ENCODE measurements at places on chromosomes 16 and 17.

DNA sequence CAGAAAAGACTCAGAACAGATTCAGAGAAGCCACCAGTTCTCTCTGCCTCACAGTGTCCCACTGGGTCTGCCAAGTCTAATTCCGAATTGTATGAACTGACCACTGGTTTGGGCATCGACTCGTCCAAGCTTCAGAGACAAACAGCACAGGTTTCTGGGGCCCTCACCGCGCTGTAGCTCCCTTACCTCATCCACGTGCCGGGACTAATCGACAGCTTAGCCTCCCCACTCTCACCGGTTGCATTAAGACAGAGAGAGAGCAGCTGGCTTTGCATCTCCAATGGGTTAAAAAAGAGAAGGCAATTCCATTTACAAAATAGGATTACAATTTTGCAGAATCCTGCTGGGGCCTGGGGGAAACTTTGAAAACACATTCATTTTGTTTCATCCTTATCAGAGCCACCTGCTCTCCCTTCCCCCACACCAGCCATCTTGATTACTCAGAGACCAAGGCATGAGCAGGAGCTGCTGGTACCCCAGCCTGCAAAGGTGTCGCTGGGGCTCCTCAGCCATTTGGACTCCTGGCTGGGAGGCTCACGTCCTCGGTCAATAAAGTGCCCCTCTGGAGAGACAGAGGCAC, 95.3 kb upstream of the RPL38 start:
- no peak for DNase-seq

DNA sequence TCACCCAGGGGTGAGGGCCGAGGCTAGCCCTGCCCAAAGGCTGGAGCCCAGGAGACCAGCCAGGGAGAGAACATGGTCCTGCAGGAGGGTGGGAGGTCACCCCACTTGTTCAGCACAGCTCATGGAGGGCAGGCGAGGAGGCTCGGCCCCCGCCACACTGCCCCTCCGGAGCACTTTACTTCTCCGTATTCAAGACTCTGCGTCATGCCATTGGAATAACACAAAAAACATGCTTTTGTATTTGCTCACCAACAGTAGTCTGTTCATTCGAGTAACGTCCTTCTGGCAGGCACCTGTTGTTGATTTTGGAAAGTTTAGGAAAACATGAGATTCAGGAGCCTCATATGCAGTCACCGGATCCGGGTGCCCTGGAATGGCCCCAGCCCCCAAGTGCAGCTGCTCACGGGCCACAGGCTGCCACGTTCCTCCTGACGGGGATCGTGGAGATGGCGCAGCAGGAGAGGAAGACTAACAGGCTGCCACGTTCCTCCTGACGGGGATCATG, 81.1 kb upstream of the DNAH17 start:
- no peak for DNase-seq

GRCh38 chr17:1495265-1495989, 2.9 kb upstream of the MYO1C start:
- DNase-seq: peak; percentile 81

DNA sequence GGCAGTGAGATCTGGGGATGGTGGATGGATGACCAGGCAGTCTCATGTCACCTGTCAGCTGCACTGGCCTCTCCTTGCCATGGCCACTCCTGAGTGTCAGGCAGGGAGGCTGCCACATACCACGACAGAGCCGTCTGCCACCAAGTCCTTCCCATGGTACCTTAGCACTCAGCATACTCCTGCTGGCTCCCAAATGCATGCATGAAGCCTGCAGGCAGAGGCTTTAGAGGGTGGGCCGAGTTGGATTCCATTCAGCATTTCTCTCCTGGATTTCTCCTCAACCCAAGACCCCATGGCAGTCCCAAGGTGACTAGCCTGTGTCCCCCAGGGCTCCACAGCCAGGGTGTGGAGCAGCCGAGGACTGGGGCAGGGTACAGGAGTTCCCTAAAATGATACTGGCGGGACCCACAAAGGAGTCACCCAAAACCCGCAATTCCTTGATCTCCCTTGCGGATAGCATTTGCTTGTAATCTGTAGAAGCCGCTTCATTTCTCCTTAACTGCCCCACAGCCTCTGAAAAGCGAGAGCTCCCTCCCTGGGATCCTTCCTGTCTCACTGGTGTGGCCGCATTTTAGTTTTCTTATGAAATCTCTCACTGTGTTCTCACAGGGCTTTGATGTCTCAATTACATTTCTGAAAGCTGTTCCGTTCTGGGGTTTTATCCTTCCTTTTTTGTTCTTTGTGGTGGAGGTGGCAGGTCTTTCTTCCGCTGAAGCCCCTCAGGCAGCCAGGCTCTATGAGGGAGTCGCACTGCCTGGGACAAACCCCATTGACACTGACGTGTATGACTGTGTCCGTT, 141.4 kb downstream of the SOCS1 start:
- no peak for DNase-seq

GRCh38 chr16:8502446-8502845, 87.9 kb downstream of the TMEM114 start:
- DNase-seq: no peak

GRCh38 chr17:72511874-72512273, 391.1 kb downstream of the SOX9 start:
- no peak for DNase-seq

GRCh38 chr16:7377231-7377630, 44.6 kb downstream of the RBFOX1 start:
- no peak for DNase-seq

All from Right ventricle myocardium superior (tissue), 1 donor.